RCC 7860 (cell line): ENCODE measurements at places on chromosomes 16 and 17.
A peak's percentile ranks its signal among the peaks of the same experiment; 100 is the strongest.

DNA sequence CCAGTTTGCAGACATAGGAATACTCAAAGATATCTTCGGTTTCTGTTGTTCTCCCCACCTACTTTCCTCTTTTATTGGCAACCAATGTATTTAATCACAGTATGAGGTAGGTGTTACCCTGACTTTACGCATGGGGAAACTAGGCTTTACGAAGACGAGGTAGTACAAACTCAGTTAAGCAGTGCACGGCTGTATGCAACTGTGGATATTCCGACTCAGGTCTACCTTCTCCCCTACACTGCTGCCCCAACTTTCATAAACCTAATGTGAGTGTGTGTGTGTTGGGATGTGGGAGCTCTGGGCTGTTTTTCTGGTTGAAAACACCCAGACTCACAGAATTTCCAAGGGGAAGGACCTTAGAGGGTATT is 1.2 kb upstream of the GPT2 start:
- no peak for DNase-seq

DNA sequence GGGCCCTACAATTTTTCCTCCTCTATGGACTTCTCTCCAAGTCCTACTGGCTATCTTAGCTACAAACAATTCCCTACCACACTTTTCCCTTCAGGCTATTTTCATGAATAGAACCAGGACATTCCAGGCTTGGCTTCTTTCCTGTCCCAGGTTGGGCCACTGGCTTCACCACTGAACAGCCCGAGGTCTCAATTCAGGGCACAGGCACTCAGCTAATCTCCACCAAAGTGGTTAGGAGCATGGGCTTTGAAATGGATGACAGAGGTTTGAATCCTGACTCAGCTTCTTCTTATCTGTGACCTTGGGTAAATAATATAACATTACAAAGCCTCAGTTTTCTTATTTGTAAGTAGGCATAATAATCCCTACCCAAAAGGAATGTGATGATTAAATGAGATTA is 50.9 kb upstream of the ZNF629 start:
- DNase-seq, result no peak

GRCh38 chr16:55515111-55515510 is 6.2 kb downstream of the LPCAT2 start:
- peak; percentile 69 for DNase-seq

DNA sequence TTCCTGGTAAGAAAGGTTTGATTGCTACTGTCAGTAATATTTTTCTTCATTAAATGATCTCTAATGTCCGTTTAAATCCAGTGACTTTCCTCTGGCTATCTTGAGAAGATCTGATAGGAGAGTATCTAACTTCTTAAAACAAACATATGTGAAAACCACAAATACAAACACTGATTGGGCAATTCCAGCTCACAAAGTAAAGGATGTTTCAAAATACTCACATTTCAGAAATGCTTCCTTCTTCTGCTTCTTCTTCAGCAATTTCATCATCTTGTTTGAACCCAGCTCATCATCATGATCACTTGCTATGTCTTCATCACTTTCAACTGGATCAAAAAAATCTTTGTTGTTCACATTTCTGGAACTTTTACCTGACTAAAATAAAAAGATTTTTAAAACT is 64.3 kb upstream of the RBL2 start:
- no peak for DNase-seq

DNA sequence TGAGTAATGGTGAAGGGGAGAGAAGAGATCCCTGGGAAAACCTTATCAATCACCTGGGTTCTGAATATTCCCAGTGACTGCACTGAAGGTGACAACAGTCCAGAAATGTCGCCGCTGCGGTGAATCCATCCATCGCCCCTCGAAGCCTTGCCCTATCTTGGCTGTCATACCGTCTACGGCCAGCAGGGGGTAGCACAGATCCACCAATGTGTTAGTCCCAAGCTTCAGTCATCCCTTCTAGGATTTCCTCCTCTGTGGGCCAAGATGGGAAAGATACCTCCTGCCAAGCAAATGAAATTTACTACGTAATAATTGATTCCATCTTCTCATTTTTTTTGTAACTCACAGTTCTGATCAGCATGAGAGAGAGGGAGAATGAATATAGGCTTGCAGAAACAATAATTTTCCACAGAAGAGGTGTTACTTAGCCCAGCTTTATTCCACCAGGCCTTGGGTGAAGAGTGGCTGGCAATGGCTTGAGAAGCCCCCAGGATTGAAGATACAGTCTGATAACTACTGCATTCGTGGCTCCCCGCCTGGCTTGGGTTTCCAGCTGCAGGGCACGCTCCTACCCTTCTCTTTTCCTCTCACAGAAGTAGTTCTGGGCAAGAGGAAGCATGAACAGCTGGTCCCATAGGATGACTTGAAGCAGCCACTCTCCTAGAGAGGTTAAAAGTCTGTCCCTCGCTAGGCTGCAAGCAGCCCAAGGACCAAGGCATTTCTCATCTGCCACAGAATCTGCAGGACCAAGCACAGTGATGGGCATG is 2.6 kb upstream of the FMNL1 start:
- peak; percentile 62 for DNase-seq

- DNase-seq, result no peak
Observed at GRCh38 chr17:45861165-45861564, 16.5 kb downstream of the SPPL2C start.

- no peak for DNase-seq
Observed at GRCh38 chr17:17077861-17078732, 35.8 kb downstream of the MPRIP start.

DNA sequence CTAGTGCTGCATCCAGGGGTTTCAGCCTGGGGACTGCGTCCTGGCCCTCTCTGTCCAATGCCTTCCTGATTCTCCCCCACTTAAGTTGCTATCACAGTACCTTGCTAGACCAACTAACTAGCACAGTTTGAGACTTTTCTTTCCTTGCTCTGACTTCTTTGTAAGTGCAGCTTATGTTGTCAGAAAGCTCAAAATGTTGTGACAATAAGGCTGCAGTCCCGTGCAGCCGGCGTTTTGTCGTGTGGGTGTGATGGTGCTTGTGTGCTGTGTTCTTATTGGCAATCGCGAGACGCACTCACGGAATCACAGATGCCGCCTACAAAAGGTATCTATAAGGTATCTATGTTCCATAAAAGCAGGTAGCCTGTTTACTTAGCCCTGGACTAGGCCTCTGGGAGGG is 132.8 kb downstream of the PRKCA start:
- no peak for DNase-seq

DNA sequence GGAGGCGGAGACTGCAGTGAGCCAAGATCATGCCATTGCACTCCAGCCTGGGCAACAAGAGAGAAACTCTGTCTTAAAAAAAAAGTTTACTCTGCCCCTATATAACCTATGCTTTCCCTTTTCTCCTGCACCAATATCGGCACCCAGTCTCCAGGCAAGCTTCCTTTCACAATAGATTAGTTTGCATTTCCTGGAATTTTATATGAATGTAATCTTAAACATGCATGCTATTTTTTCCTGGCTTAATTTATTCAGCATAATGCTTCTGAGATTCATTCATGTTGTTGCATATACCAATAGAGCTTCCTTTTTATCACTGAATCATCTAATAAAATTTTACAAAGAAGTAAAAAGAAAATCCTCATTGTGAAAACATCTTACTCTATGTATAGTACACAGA is 59.4 kb downstream of the USP32 start:
- DNase-seq, result no peak

DNA sequence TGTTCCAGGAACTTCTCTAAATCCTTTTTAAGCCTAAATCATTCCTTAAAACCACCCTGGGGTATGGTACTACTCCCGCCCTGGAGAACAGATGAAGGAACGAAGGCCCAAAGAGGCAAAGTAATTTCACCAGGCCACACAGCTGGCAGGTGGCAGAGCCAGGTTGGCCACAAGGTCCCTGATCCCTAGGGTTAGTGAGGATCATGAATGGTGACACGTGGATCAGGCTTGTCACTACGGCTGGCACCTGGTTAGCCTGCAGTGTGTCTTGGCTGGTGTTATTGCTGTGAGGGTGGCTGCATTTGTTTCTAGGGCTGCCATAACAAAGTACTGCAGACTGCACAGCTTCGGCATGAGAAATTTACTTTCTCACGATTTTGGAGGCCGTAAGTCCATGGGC is 26.0 kb upstream of the ZNF423 start:
- DNase-seq, result no peak

- DNase-seq, result no peak
Observed at GRCh38 chr17:970364-970763, 9.2 kb downstream of the NXN start.

- no peak for DNase-seq
Observed at GRCh38 chr17:3020381-3020780, 43.0 kb downstream of the OR1D5 start.

GRCh38 chr16:89489898-89490438 is 393 bp downstream of the ANKRD11 start:
- no peak for DNase-seq

DNA sequence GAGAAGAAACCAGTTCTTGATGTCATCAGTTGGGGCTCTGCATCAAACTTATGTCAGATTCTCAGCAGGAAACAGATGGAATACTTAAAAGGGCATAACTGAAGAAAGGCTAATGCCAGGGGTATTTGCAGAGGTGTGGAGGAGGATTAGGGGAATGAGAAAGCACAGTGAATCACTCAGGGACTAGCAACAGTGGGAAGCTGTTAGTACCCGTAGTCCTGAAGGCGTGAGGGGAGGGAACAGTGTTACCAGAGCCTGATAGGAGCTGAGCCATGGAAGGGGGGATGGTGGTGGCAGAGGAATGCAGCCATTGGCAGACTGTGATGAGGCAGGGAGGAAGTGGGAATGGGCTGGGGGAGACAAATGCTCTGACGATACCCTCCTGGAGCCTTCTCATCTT is 162.3 kb downstream of the UTP18 start:
- peak; percentile 21 for DNase-seq

DNA sequence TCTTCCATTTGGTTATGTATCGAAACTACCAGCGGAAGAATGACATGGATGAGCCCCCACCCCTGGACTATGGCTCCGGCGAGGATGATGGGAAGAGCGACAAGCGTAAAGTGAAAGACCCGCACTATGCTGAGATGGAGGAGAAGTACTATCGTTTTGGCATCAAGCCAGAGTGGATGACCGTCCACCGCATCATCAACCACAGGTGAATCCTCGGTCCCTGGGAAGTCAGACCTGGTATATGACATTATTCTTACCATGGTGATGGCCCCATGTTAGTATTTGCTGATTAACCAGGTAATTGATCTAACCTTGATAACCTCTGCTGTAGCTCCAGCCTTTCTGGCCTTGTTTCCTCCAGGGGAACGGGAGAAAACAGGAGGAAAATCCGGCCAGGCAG is 8.5 kb downstream of the CHD3 start:
- DNase-seq, result peak; percentile 57
